ENCODE measurements at places on chromosomes 2 and 18.

DNA sequence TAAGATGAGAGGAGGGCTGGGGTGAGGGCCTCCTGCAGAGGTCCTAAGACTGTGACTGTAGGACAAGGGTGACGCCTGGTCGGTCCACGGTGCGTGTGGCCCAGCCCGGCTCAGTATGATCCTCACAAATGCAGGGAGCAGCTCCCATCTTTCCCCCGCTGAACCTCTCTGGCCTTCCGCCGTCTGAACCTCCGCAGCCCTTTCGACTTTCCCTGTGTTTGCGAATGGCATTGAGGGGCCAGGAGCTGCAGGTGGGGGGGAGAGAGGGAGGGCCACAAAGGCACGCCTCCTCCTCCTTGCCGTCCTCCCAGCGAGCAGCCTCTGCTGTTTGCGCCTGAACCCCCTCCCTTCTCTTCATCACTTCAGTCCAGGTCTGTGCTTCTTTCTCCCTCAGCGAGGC lies 68.6 kb upstream of the PXDN start:
- DNase-seq: no peak

DNA sequence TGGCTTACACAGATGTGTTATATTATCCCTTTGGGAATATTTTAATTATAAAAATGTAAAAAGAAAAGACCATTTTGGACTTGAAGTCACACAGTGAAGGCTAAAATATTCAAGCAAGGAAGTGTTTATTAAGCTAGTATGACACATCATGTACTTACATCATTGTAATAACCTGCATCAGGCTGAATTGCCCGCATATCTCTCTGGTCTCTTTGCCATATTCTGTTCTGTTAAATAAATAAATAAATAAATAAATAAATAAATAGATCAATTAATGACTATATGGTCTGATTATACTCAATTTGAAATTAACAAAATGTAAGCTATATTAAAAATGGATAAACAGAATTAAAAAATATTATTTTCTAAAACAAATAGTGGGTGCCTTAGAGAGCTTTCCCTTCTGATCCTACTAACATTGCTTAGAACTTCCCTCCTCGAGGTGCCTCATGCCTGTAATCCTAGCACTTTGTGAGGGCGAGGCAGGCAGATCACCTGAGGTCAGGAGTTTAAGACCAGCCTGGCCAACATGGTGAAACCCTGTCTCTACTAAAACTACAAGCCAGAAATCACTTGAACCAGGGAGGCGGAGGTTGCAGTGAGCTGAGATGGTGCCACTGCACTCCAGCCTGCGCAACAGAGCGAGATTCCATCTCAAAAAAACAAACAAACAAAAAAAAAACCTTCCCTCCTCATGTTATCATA lies 42.0 kb downstream of the WDR33 start:
- no peak for DNase-seq

- DNase-seq: peak; percentile 74
These were observed 51.2 kb upstream of the ALPP start for GRCh38 chr2:232327105-232328031.

GRCh38 chr2:99198103-99198841 lies 17.3 kb downstream of the MRPL30 start:
- DNase-seq: no peak

- DNase-seq: no peak
These were observed 661 bp upstream of the MGAT5 start for GRCh38 chr2:134253117-134253704.

- DNase-seq: no peak
These were observed 6.0 kb downstream of the ITM2C start for GRCh38 chr2:230870544-230871360.

Measured in hematopoietic multipotent progenitor cell treated with erythropoietin and hydrocortisone succinate and interleukin-3 and kit ligand, for 15 days (in vitro differentiated cells).